ENCODE measurements at places on chromosomes 13 and 19.

DNA sequence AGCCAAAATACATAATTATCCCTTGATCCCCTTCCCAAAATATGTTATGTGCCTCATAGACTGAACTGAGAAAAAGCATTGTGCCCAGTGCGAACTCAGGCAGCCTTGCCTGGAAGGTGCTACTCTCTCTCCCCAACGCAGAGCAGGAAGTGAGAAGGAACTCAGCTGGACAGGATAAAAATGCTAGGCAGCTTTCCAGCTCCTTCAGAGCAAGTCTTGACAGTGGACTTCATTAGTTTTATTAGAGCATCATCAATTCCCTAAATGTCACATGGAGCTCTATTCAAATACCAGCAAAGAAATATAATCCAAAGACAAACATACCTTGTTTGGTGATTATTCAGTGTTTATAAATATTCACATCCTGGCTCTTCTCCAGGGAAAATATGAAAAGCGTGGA lies 202.4 kb downstream of the RFC3 start:
- no peak for DNase-seq

GRCh38 chr13:94658926-94659597 lies 53.3 kb downstream of the SOX21 start:
- DNase-seq = no peak

DNA sequence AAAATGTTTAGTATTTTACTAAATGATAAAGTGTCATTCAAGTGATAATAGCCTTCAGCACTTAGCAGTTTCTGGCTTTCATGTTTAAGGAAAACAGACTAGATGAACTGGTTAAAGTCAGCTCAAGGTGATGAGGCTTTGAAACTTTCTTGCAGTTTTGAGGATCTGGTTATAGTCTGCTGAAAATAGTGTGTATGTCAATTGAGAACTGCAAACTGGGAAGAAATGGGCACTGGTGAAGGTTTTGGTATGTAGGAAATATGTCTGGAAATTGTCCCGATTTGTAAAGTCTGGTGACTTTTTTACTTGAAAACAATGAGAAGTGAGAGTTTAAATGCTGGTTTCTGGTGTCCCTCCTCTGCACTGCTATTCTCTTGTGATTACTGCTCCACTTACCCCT lies 36.8 kb upstream of the SOX21 start:
- no peak for DNase-seq

DNA sequence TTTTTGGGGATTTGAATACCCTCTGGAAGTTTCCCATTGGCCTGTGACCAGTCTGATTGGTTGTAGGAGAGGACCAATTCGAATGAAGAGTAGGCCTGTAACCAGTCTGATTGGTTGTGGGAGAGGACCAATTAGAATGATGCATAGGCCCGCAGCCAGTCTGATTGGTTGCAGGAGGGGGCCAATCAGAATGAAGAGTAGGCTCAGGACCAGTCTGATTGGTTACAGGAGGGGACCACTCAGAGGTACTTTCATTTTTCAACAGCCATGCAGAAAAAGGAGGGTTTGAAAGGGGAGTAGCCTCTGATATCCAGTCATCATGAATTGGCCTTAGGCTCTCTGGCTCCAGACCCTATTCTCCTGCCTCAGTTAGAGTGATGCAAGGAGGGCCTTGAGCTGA lies 30.4 kb upstream of the SLC1A5 start:
- DNase-seq = no peak

DNA sequence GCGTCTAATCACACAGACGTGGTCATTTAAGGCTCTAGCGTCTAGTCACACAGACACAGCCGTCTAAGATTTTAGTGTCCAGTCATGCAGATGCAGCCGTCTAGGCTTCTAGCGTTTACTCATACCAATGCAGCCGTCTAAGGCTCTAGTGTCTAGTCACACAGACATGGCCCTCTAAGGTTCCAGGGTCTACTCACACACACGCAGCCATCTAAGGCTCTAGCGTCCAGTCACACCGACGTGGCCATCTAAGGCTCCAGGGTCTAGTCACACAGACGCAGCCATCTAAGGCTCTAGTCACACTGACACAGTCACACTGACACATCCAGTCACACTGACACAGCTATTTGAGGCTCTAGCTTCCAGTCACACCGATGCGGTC lies 55.7 kb downstream of the KLF2 start:
- DNase-seq = no peak

- DNase-seq = no peak
Observed at GRCh38 chr19:4100647-4101495, 23.1 kb downstream of the MAP2K2 start.

DNA sequence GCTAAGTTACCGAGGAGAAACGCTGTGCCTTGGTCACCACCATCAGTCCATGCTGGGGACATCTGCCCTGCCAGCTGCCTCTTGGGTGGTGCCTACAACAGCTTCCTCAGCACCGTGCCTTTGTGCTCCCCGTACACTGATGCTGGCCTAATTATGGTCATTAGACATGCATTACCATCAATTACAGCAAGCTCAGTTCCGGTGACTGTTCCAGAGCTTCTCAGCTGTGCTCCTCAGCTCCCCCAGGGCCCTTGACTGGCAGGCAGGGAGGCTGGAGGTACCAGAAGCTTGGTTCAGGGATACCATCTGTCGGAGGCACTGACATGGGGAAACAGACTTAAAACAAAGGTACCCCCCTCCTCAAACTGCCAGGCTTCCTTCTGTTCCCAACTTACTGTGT lies 40.2 kb downstream of the CILP2 start:
- DNase-seq = no peak

DNA sequence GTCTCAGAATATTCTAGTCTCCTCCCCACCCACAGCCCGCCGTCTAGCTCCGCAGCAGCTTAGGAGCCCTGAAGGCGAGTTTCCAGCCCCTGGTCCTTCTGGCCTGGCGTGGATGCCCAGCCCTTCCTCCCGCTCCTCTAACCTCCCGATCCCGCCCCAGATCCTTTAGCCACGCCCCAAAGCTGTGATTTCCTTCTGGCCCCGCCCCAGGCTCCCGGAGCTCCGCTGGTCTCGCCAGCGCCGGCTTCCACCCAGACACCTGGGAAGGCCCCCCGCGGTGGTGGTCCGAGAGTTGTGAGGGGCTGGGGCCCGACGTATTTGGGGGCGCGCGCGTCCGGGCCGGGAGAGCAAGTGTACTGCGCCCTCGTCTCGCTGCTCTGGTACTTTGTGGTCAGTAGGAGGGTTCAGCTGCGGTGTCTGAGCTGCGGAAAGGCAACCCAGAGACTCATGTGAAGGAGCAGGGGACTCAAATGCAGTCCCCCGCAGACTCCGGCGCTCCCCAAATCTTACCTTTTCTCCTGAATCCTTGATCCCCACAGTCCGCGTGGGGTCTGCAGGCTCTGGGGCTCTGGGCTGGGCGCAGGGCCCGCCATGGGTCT lies at the start of gene CGB7:
TSS of gene CGB7 (minus strand) at position 114 of the 599 bp plus-strand sequence. CDS start 2,374 bp downstream, outside the sequence.
- no peak for DNase-seq

DNA sequence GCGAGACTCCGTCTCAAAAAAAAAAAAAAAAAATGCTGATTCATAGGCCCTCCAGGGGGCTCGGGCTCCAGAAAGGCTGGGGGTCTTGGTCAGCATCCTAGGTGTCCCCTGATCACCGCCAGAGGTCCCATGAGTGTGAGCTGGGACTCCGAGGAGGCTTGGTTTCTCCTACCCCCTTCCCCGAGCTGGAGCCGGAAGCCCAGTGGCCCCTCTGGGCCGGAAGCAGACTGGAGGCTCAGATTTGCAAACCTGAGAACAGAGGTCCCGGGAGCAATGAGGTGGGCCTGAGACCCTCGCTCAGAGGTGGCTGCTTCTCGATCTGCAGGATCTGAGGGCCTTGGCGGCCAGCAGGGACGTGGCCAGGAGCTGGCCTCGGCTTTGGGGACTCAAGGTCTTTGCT lies 41.5 kb downstream of the EFNA2 start:
- no peak for DNase-seq

GRCh38 chr13:100529666-100530377 lies 58.8 kb downstream of the GGACT start:
- no peak for DNase-seq

- no peak for DNase-seq
Observed at GRCh38 chr19:10752237-10752912, 34.5 kb downstream of the DNM2 start.

- DNase-seq = no peak
Observed at GRCh38 chr19:14158276-14159023, 22.1 kb upstream of the ASF1B start.

- DNase-seq = peak; percentile 70
Observed at GRCh38 chr13:60396783-60397703, at the start of gene TDRD3. Gene TDRD3, plus strand, starts transcription at chr13:60397220. Its CDS starts 145 bp downstream, at chr13:60397365.

DNA sequence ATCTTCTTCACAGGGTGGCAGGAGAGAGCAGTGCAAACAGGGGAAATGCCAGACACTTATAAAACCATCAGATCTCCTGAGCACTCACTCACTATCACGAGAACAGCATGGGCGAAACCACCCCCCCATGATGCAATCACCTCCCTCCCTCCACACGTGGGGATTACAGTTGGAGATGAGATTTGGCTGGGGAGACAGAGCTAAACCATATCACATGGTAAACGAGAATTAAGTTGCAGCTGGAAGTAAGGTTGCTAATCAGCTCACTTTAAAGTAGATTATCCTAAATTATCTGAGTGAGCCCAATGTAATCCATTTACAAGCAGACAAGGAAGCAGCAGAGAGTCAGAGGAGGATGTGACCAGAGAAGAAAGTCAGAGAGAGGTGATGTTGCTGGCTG lies 102.2 kb upstream of the IPO5 start:
- no peak for DNase-seq

DNA sequence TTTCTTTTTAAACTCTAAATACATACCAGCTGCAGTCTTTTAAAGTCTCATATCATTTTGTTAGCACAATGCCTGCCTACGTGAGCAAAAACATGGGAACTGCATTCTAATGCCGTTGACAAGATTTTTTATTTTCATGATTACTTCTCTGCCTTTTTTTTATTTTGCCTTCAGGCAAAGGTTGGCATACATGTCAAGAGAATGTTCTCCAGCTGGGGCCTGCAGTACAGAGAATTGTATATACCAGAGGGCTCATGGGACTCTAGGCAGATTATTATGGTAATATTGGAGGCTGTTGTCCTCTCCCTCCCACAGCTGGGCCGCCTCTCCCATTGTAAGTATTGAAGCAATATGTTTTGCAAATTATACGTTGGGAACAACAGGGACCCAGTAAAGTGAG lies 53.9 kb upstream of the OBI1 start:
- DNase-seq = no peak

GRCh38 chr19:57210381-57210780 lies 19.1 kb downstream of the ZNF264 start:
- DNase-seq = no peak

- DNase-seq = no peak
Observed at GRCh38 chr19:35331551-35332214, 2.7 kb downstream of the CD22 start.

All from GM12864 (cell line).